ENCODE measurements at places on chromosomes 7 and 10.
A peak's percentile ranks its signal among the peaks of the same experiment; 100 is the strongest.

DNA sequence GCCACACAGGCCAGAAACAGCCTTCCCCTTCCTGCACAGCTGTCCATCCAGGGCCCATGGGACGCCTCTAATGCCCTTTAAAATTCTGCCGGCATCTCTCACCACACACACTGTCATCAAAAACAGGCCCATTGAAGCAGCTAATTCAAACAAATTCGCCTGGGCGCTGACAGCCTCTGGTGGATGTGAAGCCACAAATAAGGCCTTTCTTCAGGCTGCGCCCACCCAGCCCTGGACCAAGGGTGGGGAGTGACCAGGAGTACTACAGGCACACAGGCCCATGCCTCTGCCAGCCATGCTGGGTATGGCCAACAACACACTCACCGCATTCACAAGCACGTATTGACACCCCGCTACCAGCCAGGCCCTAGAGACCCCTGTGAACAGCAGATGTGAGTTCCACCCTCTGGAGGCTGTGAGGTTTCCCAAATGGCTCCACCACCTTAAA lies 54.6 kb downstream of the SLIT1 start:
- H3K27ac ChIP-seq: no peak overlapping the region
- no peaks in the 10 kb centered on the region for H3K36me3 ChIP-seq
- no peak overlapping the region for H3K4me3 ChIP-seq
- no peaks in the 10 kb centered on the region for H3K27me3 ChIP-seq
- H3K4me1 ChIP-seq: peaks cover 9% of the 10 kb centered on the region

- no peaks in the 10 kb centered on the region for H3K36me3 ChIP-seq
- peak; percentile 50 for DNase-seq
- peaks cover 7% of the 10 kb centered on the region for H3K4me1 ChIP-seq
- no peak overlapping the region for H3K27ac ChIP-seq
- H3K27me3 ChIP-seq: no peaks in the 10 kb centered on the region
- H3K4me3 ChIP-seq: no peak overlapping the region
Measured at GRCh38 chr10:43211030-43211429, 55.8 kb downstream of the RASGEF1A start.

GRCh38 chr7:13835442-13835841 lies 154.0 kb downstream of the ETV1 start:
- no peaks in the 10 kb centered on the region for H3K27me3 ChIP-seq
- no peak for DNase-seq
- H3K27ac ChIP-seq: no peak overlapping the region
- no peak overlapping the region for H3K4me3 ChIP-seq
- H3K4me1 ChIP-seq: no peaks in the 10 kb centered on the region

DNA sequence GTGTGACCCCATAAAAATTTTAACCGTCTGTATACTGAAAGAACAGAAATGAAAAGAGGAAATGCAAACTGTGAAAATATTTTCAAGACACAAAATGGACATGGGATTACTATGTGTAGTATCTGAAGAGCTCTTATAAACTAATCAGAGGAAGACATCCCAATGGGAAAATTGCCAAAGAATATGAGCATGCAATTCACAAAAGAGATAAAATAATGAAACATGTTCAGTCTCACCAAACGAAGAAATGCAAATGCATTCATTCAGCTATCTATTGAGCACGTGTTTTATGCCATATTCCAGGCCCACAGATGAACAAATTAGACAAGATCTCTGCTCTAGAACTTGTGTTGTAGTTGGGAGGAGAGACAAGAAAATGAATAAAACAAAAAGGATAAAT lies 63.2 kb downstream of the NHLRC2 start:
- H3K4me1 ChIP-seq: no peaks in the 10 kb centered on the region
- no peak overlapping the region for H3K27ac ChIP-seq
- H3K4me3 ChIP-seq: no peak overlapping the region
- no peaks in the 10 kb centered on the region for H3K27me3 ChIP-seq
- H3K36me3 ChIP-seq: no peaks in the 10 kb centered on the region
- no peak for DNase-seq

DNA sequence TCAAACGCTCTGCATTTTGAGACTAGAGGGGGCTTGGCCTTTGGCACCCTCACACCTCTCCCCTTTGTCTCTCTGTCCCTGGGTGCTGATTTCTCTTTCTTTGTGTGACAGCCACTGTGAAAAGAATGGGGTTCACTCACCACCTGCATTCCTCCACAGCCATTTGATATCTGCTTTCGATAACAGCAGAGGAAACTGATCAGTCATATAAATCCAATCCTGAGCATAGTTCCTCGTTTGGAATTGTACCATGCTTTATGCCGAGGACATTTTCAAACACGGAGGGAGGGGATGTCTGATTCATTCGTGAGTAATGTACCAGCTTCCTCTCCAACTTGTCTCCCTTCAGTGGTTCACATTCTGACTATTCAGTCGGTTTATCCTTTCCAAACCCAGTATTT lies 15.8 kb downstream of the MET start:
- H3K27ac ChIP-seq: no peak overlapping the region
- DNase-seq: no peak
- no peaks in the 10 kb centered on the region for H3K4me1 ChIP-seq
- H3K4me3 ChIP-seq: no peak overlapping the region
- no peaks in the 10 kb centered on the region for H3K27me3 ChIP-seq
- no peaks in the 10 kb centered on the region for H3K36me3 ChIP-seq

DNA sequence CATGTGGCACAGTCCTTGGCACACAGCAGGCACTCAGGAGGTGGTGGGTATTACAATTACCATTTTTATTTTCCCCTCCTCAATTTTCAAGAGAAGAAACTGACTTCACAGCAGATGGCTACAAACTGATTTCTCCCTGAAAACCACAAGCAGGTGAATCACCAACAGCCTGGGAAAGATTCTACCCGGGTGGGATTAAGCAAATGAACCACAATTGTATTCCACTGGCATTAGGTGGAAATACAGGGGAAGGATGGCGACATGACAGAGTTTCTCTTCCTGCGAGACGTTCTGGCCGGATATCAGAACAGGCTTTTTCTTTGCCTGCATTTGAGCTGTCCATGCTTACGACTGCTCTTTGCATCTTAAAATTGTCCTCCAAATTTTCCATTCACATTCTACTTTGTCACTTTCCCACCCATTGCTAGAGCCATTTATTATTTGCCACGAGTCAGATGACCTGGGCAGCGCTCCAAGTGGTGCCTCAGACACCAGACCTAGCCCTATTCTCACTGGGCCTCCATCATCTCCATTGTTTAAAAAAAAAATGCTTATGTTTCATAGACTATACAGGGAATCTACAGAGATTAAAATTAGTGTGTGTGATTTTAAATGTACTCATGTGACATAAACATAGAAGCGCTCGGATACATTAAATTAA lies 4.6 kb downstream of the DENND11 start:
- DNase-seq: no peak
- H3K4me3 ChIP-seq: no peak overlapping the region
- H3K27ac ChIP-seq: no peak overlapping the region
- no peaks in the 10 kb centered on the region for H3K27me3 ChIP-seq
- H3K4me1 ChIP-seq: peaks cover 11% of the 10 kb centered on the region

GRCh38 chr10:63481815-63482421 lies 16.1 kb upstream of the JMJD1C start:
- H3K27me3 ChIP-seq: no peaks in the 10 kb centered on the region
- no peaks in the 10 kb centered on the region for H3K4me1 ChIP-seq
- H3K27ac ChIP-seq: no peak overlapping the region

All from sigmoid colon (tissue), 7 donors.